Stimulated activated CD8-positive, alpha-beta memory T cell treated with anti-CD3 and anti-CD28 coated beads, Interleukin-15, amount 100 ng/mL, for 24 hours (primary cell): ENCODE measurements at places on chromosomes 1 and 21.

DNA sequence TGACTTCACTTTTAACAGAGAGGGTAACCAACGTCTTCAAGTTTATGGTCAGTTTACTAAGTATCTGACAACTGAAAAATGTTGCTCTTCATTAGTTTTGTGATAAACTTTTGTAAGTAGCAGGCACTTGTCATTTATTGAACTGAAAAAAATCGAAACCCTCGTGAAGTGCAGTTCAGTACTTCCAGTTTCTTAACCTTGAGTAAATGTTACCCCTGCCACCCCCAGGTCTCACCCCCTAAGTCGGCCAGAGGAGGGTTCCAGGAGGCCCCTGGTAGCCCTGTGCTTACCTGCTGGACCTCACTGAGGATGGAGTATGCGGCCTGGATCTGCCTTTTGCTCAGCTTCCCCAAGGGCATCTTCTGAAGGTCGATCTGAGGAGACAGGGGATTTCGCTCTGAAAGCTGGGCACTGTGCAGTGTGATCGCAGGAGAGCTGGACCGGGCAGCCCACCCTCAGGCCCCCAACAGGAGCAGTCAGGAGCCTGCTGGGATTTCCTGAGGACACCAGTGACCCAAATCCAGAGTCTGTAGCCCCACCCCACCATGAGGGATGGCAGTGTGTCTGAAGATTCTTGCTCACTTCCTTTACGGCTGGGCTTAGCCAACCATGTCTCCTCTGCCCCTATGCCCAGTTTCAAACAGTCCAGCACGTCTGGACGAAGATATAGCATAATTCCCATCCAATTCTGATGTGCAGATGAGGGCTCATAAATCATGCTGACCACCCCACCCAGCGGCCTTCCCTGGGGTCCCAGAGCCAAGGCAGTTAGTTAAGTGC, 37.6 kb downstream of the PARP1 start:
- no peak for DNase-seq

DNA sequence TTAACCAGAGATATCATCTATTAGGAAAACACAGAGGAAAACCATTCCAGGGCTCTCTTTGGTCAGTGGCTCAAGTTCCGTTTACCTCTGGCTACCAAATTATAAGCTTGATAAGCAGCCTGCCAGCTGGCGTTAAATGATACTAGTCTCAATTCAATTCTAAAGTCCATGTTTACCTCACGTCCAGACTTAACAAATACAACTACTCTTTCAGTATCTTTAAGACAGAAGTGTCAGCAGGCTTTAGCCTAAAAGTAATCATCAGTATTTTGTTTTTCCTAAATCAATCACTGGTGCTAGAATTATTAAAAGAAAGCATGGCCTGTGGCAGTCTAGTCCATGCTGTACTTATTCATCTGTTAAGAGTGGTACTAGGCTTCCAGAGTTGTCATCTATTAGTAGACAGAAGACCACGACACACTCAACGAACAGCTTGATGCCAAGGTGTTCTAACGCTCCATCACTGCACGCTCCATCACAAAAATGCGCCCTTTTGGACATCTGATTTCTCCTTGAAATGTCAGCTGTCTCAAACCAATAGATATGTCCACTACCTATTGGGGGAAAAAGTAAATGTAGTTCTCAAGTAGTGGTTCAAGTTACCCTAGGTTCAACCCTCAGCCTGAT, 1.5 kb downstream of the IVNS1ABP start:
- no peak for DNase-seq

GRCh38 chr1:156639601-156640101, 2.3 kb upstream of the BCAN start:
- DNase-seq: no peak

DNA sequence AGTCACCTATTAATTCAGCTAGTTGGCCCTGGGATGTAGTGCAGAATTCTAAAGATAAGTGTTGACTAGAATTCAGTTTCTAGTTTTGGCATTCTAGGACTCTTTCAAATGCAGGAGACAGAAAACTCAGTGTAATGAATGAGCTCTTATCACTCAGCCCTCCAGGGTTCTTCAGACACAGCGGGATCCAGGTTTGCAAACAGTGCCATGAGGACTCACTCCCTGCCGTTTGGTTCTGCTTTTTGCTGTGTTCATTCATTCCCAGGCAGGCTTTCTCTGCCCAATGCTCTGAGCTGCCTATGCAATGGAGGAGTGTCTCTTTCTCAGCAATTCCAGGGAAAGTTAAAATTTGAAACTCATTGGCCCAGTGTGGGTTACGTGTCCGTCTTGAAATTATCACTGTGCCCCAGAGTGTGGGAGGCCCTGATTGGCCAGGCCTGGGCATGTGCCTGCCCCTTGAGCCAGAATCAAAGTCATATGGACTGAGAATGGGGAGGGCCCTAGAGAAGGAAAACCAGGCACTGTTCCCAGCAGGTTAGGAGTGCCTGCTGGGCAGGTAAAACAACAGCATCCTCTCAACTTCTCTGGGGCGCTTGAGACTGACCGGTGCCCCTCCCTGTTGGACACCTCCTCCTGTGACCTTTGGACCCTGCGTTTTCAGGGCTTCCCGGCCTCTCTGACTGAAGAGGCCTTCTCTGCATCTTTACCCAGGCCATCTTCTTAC, 43.4 kb downstream of the TMEM51 start:
- no peak for DNase-seq

- no peak for DNase-seq
Measured at GRCh38 chr1:174166530-174167264, 7.4 kb downstream of the RABGAP1L start.

GRCh38 chr1:54965624-54966340, 14.6 kb upstream of the TMEM61 start:
- no peak for DNase-seq

DNA sequence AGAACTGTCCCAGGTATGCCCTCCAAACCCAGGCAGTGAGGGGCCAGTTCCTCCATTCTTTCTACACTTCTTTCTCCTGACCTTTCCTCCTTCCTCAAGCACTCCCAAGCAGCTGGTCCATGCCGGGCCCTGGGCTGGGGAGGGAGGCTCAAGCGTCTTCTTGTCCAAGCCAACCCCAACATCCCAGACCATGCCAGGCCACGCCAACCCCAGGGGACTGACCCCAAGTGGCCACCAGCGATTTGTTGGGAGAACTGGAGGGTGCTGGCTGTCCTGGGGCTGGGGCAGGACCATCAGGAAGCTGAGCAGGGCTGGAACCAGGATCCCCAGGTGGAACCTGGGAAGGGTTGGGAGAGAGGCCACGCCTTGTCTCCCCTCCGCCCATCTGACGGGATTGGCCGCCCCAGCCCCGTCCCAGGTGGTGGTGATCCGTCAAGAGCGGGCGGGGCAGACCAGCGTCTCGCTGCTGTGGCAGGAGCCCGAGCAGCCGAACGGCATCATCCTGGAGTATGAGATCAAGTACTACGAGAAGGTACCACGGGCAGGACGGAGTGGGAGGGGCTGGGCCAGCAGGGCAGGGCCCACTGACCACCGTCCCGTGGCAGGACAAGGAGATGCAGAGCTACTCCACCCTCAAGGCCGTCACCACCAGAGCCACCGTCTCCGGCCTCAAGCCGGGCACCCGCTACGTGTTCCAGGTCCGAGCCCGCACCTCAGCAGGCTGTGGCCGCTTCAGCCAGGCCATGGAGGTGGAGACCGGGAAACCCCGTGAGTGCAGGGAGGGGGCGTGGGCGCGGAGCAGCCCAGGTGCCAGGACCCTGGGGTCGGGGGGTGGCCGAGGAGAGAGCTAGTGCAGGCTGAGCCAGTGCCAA, 29.9 kb downstream of the EPHA8 start:
- DNase-seq: no peak

DNA sequence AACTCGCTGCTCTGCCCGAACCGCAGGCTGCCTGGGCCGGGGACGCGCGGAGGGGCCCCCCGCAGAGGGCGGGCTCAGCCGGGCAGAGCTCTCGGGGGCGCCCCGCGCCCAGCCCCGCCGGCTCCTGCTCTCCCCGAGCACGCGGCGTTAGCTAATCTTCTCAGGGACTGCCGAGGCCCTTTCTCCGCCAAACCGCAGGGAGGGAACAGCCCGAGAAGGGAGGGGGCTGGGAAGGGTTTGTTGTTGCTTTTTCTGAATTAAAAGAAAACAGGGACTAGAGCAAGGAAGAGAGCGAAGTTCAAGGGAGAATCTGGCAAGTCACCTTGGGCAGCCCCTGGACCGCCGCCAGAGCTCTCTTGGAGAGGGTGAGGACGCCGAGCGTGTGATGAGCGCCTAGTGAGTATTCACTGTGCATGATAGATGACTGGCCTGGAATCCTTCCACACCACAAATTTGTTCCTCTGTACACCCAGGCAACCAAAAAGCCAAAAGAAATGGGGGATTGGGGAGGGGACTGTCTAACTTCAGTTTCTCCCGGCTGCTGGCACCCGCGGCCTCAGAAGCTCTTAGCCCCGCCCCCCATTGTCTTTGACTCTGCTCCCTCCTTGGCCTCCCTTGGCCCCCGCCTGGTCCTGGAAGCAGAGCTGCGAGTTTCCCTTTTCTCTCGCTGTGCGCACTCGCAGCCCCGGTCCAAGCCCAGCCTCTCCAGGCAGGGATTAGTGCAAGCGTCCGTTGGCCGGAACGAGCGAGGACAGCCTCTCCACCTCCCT, 19.7 kb upstream of the LMX1A start:
- DNase-seq: no peak

- no peak for DNase-seq
Measured at GRCh38 chr1:42684139-42684538, 1.9 kb downstream of the YBX1 start.

GRCh38 chr1:117493906-117494305, 111.9 kb upstream of the TENT5C start:
- DNase-seq: no peak

DNA sequence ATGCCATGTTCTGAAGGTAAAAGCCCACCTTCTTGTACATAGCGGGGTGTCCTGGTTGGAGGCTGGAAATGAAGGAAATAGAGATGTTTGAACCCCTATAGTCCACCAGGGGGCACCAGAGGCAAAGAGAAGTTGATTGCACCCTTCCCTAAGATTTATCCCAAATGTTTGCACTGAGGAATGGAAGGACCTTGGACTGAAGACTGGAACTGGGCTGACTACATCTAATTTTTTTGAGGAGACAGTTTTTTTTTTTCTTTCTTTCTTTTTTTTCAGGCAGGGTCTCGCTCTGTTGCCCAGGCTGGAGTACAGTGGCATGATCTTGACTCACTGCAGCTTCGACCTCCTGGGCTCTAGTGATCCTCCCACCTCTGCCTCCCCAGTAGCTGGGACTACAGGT, 55.3 kb upstream of the EIF4G3 start:
- no peak for DNase-seq

- DNase-seq: no peak
Measured at GRCh38 chr1:66769512-66770229, 17.4 kb downstream of the DYNLT5 start.

DNA sequence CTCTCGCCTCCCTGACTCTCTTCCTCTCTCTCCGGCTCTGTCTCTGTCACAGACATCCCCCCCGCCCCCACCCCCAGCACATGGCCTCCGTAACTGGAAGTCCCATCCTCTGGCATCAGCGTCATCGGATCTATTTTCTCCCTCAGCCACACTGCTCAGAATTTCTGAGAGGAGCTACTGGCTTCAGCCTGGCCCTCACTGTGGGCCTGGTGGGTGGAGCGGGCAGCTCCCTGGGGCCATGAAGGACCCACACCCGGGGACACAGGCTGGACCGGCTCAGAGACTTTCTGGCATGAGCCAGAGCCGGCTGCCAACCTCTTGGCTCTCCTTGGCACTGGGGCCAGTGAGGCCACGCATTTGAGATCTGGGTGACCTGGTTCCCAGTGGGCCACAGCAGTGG, 61.2 kb upstream of the CASZ1 start:
- DNase-seq: no peak

DNA sequence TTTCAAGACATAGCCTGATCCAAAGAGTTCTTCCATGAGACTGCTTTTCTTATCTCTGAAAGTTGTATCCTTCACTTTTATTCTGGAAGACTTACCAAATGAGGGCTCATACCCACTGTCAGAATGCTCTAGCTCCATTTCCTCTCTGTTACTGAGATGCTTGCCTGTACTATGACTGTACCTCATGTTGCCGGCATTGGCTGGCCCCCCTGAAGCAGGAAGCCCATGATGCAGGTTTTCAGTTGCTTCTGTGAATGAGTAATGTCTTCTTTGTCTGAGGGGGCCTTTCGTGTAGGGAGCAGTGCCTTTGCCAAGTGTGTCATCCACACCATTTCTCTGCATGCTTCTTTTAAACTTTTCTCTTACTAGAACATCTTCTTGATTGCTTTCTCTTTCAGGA, 39.5 kb downstream of the LCA5L start:
- no peak for DNase-seq

- no peak for DNase-seq
Measured at GRCh38 chr1:56964349-56965017, 1.3 kb downstream of the C8B start.

- DNase-seq: no peak
Measured at GRCh38 chr1:119680723-119681122, 31.0 kb upstream of the PHGDH start.

GRCh38 chr1:212127221-212127620, 91.7 kb downstream of the DTL start:
- no peak for DNase-seq

- no peak for DNase-seq
Measured at GRCh38 chr1:212286556-212287131, 1.4 kb downstream of the PPP2R5A start.

- no peak for DNase-seq
Measured at GRCh38 chr1:36359911-36360550, 25.7 kb downstream of the STK40 start.

DNA sequence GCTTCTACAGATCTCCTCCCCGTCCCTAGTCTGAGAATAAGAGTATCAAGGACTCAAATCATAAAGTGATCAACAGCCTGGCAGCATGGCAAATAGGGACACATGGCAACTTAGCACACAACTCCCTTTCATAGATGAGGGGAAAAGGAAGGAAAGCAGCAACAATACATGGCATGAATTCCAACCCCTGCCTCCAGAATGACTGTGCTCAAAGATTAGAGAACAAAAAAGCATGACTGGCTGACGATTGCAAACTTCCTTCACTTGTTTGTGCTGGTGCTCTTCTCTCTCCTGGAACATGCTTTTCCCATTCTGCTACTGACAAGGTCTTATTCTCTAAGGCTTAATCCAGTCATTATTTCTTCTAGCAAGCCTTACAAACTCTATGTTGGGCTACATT, 11.5 kb downstream of the KTI12 start:
- no peak for DNase-seq
